Fibroblast of mammary gland (primary cell): ENCODE measurements at places on chromosomes 3 and 15.

DNA sequence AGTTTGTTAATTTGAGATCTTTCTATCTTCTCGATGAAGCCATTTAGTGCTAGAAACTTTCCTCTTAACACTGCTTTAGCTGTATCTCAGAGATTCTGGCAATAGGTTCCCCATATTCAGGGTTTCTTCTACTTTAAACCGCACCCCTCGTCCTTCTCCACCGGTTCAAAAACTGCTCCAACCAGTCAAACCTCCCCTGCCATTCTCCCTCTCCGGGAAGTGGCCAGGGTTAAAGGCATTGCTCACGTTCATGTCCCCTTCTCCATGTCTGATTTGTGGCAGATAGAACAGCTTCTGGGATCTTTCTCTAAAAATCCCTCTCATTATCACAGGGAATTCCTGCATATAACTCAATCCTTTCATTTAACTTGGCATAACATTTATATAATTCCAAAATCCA is 14.4 kb downstream of the ALDH1L1 start:
- no peak for DNase-seq

GRCh38 chr15:87369269-87369668 is 887.3 kb downstream of the NTRK3 start:
- peak; percentile 84 for DNase-seq

DNA sequence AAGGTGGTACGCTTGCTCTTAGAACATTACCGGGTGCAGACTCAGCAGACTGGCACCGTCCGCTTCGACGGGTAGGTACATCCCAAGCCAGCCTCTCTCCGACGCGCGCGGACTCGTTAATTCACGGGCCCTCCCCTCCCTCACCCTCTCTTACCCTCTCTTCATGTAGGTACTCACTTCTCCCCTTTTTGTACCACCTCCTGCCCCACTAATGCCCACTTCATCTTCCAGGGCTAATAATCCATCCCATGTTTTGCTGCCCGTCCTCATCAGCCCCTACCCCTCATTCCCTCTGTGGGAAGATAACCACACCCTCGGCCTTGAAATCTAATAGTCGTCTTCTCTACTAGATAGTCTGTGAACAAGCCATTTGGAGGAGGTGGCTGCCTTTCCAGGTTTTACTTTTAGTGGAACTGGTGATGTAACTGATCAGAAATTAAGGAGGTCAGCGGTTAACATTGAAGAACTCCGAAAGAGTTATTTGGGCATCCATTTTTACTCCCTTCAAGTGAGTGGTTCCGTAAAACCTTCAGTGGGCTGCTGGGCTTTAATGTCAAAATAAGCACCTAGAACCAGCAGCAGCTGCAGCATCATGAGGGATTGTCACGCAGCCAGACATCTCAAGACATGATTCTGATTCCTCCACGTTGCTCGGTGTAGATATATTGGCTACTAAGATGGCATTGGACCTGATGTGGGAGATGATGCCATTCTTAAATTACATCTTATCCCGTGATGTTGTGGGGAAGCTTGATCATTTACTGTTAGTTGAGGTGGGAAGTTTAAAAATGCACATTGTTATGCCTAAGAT is 1.3 kb downstream of the FEM1B start:
- DNase-seq = peak; percentile 34

- DNase-seq = no peak
Observed at GRCh38 chr15:80350941-80351610, 53.1 kb upstream of the ARNT2 start.

GRCh38 chr3:18223571-18223970 is 201.6 kb downstream of the SATB1 start:
- no peak for DNase-seq
